NCI-H226 (cell line): ENCODE measurements at places on chromosomes 2 and 18.

DNA sequence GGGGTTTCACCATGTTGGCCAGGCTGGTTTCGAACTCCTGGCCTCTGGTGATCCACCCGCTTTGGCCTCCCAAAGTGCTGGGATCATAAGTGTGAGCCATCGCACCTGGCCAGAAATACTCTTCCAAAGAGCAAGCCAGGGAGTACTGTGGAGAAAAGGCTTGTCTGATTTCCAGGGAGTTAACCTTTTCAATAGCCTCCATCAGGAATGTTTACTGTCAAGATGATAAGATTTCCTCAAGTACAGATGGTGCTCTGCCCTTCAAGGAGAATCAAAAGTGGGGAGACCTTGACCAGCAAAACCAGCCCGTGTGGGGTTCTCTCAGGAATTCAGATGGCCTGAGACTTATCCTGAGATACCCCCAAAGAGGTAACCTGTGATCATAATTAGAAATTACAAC lies 237.2 kb downstream of the PRKCE start:
- DNase-seq: no peak

- DNase-seq: no peak
These were observed 1111.0 kb upstream of the SLC39A10 start for GRCh38 chr2:194545978-194546377.

DNA sequence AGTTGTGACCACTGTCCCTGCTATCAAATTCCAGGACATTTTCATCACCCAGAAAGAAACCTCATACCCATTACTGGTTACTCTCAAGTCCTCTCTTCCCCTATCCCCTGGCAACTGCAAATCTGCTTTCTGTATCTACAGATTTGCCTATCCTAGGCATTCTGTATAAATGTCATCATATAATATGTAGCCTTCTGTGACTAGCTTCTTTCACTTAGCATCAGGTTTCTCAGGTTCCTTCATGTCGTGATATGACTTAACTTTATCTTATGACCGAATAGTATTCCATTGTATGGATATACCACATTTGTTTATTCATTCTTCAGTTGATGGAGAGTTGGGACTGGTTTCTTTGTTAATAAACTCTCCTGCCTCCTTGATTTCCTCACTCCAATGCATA lies 60.5 kb downstream of the PMAIP1 start:
- no peak for DNase-seq

GRCh38 chr2:238568455-238569440 lies 142.0 kb downstream of the ASB1 start:
- DNase-seq: no peak

DNA sequence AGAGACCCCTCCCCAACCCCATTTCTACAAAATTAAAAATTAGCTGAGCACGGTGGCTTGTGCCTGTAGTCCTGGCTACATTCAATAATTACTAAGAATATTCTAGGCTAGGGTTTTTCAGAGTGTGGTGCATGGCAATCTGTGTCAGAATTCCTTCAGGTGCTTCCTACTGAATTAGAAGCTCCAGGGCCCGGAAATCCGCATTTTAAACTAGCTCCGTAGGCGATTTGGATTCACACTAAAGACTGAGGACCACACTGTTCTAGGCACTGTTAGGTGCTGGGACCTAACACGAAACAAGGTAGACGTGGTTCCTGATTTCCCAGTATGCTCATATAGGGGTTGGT lies 628 bp upstream of the ZFAND2B start:
- DNase-seq: no peak

DNA sequence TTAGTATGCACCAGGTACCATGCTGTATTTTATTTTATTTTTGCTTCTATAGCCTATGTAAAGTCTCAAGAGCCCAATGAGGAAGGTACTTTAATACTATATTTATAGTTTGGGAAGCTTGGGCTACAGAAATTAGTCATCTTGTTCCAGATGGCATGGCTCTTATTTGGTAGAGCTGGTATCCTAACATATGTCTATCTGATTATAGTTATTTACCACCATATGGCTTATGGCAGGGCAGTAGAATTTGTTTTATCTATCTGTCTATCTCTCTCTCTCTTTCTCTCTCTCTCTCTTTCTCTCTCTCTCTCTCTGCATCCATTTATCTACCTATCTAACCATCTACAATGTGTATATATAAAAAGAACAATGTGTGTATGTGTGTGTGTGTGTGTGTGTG lies 1293.7 kb upstream of the SLC39A10 start:
- DNase-seq: no peak

DNA sequence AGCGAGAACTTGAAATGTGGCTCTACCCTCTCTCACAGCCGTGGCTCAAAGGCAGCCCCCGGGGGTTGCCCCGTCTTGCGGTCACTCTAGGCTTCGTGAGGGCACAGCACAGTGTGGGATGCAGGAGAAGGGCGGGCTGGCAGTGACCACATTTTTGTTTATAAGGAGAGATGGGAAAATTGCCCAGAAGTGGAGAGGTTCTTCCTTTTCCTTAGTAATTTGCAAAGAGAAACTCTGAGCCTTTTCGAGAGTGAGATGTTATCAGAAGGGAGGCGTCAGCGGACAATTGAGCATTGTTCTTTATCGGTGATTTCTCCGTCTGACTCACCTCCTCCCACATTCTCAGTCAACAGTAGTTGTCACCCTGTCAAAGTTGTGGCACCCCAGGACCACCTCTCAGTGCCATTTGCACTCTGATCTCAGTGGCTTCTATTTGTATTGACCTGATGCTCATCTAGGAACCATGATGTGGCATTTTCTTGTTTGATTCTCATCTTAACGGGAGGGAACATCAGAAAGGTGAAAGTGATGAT lies 89.6 kb downstream of the ACAA2 start:
- no peak for DNase-seq

- DNase-seq: no peak
These were observed 24.8 kb downstream of the MRPL35 start for GRCh38 chr2:86223927-86224560.

DNA sequence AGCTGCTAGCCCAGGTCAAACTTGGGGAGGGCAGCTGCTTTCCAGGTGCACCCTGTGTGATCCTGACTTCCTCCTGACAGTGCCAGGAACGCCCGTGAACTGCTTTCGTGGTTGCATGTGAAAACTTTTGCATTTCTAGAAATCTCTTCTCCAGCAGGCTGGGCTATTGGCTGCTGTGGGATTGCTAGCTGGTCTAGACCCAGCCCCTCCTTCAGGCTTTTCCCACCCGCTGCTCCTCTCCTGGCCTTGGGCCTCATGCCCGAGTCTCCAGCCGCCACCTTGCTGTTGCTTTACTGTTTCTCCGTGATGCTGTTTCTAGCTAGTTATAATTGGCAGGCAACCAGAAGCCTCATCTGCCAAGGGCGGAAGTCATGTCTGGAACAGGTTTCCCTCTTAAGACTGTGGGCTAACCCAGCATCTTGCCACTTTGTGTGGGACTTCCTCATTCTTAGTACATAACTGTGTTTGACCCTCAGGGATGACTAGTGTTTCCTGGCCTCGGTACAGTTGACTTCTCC lies 27.0 kb upstream of the MGAT4A start:
- DNase-seq: peak; percentile 93

GRCh38 chr2:190807886-190808285 lies 72.7 kb upstream of the GLS start:
- no peak for DNase-seq

- no peak for DNase-seq
These were observed 218.1 kb downstream of the SEPTIN10 start for GRCh38 chr2:109395494-109396201.
